ENCODE measurements at places on chromosomes 4 and X.

DNA sequence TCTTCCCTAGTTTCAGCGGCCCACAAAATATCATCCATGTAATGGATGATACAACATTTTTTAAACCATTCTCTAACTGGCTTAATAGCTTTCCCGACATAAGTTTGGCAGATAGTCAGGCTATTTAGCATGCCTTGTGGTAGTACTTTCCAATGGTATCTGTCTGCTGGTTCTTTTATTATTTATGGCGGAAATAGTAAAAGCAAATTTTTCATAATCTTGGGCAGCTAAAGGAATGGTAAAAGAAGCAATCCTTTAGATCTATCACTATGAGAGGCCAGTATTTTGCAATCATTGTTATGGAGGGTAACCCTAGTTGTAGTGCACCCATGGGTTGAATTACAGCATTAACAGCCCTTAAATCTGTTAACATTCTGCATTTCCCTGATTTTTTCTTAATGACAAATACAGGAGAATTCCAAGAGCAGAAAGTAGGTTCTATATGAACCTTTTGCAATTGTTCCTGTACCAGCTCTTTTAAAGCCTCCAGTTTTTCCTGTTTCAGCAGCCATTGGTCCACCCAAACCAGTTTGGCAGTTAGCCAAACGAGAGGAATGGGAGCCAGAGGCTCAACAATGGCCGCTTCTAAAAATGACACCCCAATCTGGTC is 14.3 kb upstream of the HSD17B11 start:
- no peak for DNase-seq

DNA sequence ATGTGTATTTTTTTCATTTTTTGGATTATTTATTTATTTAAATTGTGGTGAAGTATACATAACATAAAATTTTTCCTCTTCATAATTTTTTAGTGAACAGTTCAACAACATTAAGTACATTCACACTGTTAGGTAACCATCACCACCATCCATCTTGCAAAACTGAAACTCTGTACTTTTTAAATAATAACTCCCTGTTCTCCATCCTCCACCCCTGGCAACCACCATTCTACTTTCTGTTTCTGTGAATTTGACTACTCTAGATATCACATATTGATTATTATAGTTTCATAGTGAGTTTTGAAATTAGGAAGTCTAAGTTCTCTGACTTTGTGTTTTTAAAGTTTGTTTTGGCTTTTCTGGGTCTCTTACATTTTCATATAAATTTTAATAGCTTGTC is 89.3 kb upstream of the STX18 start:
- no peak for DNase-seq

DNA sequence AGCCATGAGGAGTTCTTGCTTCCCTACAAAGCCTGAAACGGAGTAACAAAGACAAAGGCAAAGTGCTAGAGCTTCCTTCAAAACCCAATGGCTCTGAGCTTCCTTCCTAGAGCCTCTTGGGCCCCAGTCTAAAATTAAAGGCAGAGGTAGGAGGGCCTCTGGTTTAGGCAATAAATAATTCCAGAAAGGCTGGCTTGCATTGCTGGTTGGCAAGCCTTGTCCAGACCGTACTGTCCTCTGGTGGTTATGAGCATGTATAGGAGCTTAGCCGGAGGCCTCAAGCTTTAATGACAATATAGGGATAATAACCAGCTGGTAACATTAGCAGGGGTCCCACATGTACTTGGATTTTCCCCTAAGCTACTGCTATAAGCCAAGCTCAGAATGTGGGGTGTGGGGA is 237.3 kb downstream of the AR start:
- DNase-seq: no peak

- no peak for DNase-seq
These were observed 23.8 kb upstream of the PLK4 start for GRCh38 chr4:127856813-127857447.

GRCh38 chr4:39802005-39802404 is 104.1 kb downstream of the UBE2K start:
- no peak for DNase-seq

GRCh38 chr4:48361012-48361400 is 19.7 kb downstream of the SLAIN2 start:
- DNase-seq: no peak

DNA sequence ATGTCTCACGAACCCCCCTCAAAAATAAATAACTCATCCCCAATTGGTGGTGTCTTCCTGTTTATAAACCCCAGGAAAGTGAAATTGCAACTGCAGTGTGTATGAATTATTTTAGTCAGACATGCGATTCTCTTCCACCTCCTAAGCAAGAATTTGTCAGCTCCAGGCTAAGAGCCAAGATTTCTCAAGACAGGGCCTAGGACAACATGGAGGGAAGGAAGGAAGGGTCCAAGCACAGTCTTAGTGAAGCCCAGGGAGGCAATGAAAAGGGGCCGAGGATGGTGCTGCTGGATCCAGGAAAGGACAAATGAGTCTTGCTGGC is 20.0 kb downstream of the SH3KBP1 start:
- no peak for DNase-seq
